ENCODE measurements at places on chromosomes 16 and 17.
A peak's percentile ranks its signal among the peaks of the same experiment; 100 is the strongest.

GRCh38 chr16:57502048-57502775, 15.9 kb upstream of the DOK4 start:
- DNase-seq, result no peak

- DNase-seq, result peak; percentile 30
Observed at GRCh38 chr17:8016632-8017424, 14.4 kb downstream of the GUCY2D start.

DNA sequence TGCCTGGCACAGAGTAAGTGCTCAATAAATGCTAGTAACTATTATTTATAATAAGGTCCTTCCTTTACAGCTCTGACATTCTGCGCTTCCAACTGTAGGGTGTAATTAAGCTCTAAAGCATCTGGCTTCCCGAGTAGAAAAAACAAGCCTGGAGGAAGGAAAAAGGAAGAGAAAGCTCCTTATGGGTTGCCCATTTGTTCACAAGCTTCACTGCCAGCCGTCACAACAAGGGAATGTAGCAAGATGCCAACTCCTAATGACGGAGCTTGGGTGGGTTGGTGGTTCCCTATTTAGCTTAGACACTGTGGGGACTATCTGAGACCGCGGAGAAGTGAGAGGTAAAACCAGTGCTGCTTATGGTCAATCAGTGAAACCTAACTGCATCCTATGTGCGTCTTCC, 7.3 kb upstream of the RPRML start:
- DNase-seq, result no peak

DNA sequence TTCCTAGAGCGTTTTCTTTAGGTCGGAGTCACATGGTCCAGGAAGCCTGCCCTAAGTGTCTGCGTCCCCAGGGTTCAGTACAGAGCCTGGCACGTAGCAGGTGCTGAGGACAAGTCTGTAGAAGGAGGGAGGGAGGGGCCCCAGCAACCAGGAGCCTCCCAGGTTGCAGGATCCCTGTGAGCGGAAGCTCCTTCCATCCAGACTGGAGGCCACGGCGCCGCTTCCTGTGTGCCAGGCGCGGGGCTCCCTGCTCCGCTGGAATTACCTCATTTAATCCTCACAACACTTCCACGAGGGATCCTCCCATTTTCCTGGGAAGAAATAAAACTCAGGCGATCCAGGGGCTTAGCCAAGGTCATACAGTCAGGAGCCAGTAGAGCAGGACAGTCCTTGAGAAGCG, 22.1 kb downstream of the TRARG1 start:
- no peak for DNase-seq

DNA sequence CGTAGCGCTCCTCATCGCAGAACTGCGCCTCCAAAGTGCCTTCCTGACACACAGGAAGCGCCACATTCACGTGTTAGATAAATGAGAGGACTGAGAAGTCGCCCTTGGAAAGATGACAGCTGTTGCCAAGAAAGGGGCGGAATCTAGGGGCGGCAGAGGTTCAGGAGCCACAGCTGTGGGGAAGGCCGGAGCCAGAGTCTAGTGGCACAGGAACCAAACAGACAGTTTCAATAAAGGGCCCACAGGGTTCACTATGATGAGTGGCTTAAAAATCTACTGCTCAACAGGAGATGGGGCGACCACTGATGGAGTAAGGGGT, 4.7 kb downstream of the FLCN start:
- DNase-seq, result no peak

GRCh38 chr17:81322271-81323082, 27.4 kb upstream of the SLC38A10 start:
- peak; percentile 19 for DNase-seq

- DNase-seq, result no peak
Observed at GRCh38 chr17:55005520-55005919, 37.0 kb downstream of the STXBP4 start.

Data from stimulated activated CD4-positive, alpha-beta T cell treated with anti-CD3 and anti-CD28 coated beads, Interleukin-12 subunit alpha, Interleukin-12 subunit beta, amount 100 ng/mL, for 4 hours (primary cell).